ENCODE measurements at places on chromosomes 12 and 14. TPM values are rescaled to one million over a fixed set of nuclear protein-coding genes. Genes with fewer than 3 reads are reported as not detected.

GRCh38 chr14:104142136-104142945 lies 4.0 kb downstream of the KIF26A start:
- no peak overlapping the region for H3K27ac ChIP-seq
- H3K4me3 ChIP-seq: no peak overlapping the region
- peaks cover 3% of the 10 kb centered on the region for H3K27me3 ChIP-seq
- H3K36me3 ChIP-seq: no peaks in the 10 kb centered on the region
- peak; percentile 58 for DNase-seq
- H3K4me1 ChIP-seq: no peaks in the 10 kb centered on the region

DNA sequence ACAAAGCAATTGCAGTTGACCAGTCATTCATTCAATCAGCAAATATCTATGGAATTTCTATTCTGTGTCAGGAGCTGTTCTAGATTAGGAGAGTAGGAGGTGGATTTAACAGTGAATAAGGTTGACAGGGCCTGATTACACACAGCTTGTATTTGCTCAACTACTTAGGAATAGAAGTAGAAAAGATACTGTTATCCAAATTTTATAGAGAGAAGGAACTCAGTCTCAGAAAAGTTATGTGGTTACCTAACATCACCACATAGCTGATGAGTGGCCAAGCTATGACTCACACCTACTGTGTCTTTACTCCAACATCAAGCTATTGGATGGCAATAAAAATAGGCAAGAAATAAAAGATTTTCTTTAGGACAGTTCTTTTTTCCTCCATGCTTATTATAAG lies 374.8 kb downstream of the RMST start:
- no peaks in the 10 kb centered on the region for H3K36me3 ChIP-seq
- H3K27ac ChIP-seq: no peak overlapping the region
- no peak for DNase-seq
- H3K4me3 ChIP-seq: no peak overlapping the region

DNA sequence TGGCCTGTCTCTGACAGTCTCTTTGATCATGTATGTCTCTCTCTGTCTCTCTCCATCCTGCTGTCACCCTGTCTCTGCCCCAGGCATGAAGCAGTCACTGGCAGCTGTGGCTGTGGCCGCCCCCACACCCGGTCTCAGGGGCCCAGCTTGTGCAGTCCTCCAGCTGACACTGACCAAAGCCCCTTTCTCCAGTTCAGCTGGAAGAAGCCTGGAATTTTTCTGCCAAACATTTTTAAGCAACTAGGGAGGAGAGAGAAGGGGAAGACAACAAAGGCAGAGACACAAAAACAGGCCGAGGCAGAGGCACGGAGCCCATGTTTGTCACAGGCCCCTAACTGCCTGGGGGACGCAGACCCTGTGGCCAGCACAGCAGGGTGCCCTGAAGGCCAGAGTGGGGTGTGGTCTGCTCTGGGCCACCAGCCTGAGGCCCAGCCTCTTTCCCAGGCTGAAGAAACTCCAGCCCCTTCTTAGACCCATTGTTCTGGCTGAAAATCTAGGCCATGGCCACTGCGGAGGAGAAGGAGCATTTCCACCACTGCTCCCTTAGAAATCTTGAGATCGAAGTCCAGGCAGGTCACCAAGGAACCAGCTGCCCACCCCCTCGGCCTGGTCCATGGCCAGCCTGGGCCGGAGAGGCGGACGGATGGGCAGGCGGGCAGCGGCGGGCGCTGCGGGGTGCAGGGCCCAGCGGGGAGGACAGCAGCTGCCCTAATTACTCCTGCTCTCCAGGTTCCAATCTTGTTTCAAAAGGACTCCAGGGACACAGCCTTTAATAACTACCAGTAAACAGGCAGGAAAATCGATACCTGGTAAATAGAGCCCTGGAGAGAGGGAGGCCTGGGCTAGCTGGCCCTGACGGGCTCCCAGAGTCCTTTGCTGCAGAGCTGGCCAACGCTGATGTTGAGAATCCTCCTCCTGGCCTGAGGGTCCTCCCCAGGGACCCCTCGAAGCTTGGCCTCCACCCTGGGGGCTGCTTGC lies 14.9 kb downstream of the DTX1 start:
- no peak for DNase-seq
- H3K4me1 ChIP-seq: no peaks in the 10 kb centered on the region
- H3K36me3 ChIP-seq: peaks cover 1% of the 10 kb centered on the region
- no peak overlapping the region for H3K4me3 ChIP-seq

- H3K36me3 ChIP-seq: no peaks in the 10 kb centered on the region
- no peaks in the 10 kb centered on the region for H3K27me3 ChIP-seq
- H3K4me3 ChIP-seq: no peak overlapping the region
- H3K27ac ChIP-seq: no peak overlapping the region
Observed at GRCh38 chr12:42638697-42639096, 49.2 kb upstream of the PRICKLE1 start.

DNA sequence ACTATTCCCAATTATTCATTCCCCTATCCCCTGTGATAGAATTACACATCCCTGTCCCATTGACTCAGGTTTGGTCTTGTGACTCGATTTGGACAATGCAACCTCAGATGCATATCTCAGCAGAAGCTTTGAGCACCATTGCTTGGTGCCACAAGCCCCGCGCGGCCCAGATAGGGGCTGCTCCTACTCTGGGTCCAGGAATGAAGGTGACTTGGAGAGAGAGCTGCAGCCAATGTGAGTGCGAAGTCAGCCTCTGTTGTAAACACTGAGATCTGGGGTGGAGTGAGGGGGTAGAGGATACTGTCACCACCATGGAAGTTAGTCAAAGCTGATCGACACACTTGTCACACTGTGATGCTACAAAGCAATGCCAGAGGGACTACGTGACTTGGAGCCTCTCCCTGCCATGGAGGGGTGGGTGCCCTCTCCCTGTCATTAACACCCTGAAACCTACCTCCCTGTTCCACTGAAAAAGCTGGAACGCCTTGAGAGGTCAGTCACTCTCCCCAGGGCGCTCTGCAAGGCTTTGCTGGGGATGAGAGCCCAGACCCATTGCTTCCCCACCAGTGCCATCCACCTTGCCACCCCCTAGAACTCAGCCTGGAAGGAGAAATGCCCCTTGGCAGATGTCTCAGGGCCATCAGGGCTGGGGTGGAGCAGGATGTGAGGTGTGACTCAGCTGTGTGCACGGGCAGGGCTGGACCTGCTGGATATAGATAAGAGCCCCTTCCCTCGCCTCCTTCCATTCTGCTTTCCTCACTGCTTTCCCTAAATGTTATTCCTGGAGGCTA lies 6.6 kb upstream of the PLEK2 start:
- DNase-seq: no peak
- H3K27ac ChIP-seq: no peak overlapping the region
- H3K4me1 ChIP-seq: peaks cover 8% of the 10 kb centered on the region

DNA sequence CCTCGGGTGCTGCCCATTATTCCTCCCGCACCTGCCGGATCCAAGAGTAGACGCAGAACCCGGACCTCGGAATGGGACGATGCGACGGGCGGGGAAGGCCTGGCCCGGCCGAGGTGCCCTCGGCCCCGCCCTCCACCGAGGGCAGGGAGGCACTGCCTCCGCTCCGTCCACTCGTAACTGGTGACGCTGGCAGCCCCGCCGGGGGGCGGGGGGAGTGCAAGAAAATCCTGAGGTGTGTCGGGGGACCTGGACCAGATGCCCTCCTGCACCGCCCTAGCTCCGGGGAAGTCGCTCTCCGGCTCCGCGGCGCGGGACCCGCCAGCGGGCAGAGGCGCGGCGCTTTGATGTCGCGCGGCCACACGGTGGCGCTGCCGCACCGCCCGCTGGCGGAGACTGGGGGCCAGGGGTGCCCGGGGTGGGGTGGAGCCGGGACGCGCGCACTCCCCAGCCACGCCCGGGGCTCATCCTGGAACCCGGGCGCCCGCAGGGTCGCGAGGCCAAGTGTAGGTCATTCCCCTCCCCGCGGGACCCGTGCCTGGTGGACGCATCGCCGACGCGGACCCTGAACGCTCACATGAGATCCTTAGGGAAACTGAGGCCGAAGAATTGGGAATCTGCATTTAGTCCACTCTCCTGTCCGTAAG lies 202.8 kb downstream of the TTC8 start:
- H3K4me3 ChIP-seq: peak overlapping the region; percentile 75
- peaks cover 14% of the 10 kb centered on the region for H3K27me3 ChIP-seq
- no peaks in the 10 kb centered on the region for H3K36me3 ChIP-seq
- DNase-seq: no peak
- peaks cover 4% of the 10 kb centered on the region for H3K4me1 ChIP-seq

ADAM20 gene
- total RNA-seq: 0.35 TPM

PLEKHG3 gene
- total RNA-seq: 131 TPM

ATL1 gene
- total RNA-seq: 19.0 TPM

RIPK3 gene
- total RNA-seq: 0.80 TPM

GYS2 gene
- not detected for total RNA-seq
